ENCODE measurements at places on chromosomes 5 and 9.

DNA sequence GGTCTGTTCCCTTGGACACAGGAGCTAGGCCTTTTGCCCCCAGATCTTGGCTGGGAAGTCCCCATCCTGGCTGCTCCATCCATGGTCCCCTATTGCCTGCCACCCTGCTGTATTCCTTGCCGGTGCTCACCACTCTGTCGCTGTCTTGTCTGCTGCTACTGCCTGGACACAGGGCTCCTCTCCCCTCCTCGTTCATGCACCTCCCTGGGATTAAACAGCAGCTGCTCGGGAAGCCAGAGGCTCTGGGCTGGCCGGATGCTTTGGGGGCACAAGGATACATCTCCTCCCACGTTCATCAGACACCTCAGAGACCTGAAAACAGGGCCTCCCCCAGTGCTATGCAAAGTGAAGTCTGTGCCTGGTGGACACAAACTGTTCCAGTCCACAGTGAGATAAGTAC lies 110.4 kb downstream of the ZNF354C start:
- no peak for DNase-seq

- no peak for DNase-seq
These were observed 21.5 kb upstream of the GDA start for GRCh38 chr9:72127753-72128152.

GRCh38 chr9:71680189-71680980 lies 87.9 kb downstream of the CEMIP2 start:
- DNase-seq, result no peak

GRCh38 chr5:81759632-81760005 lies 8.7 kb upstream of the SSBP2 start:
- DNase-seq, result no peak

DNA sequence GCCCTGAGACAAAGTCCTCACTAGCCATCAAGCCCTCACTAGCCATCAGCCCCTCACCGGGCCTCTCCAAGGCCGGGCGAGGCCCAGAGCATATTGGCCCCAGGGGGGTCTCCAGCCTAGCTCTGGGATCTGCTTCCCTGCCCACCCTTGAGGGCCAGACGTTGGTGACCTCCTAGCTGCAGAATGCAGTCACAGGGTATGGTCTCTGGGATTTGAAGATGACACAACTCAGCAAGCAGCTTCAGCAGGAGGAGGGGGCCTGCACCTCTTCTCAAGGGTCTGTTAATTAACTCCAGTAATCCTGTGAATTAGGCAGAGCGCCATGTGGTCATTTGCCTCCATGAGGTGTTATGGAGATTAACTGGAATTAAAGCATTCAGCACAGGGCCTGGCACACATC lies 116.9 kb upstream of the SPOCK1 start:
- DNase-seq, result no peak

DNA sequence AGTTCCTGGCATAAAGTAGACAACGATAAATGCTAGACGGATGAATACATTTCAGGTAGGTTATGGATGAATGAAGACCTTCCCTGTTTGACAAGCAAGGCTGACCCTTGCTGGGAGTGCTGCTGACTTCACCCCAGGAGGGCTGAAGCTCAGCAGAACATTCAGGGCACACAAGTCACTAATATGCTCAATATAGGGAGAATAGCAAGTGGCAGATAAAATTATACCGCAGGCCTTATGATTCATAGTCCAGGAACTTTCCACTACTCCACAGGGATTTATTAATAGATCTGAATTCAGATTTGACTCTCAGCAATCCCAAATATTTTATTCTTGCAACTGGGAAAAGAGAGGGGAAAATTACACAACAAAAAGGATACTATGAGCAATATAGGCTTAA lies 38.2 kb upstream of the GRAMD2B start:
- DNase-seq, result no peak

GRCh38 chr5:132828846-132829494 lies 1.5 kb downstream of the SHROOM1 start:
- DNase-seq, result no peak

GRCh38 chr9:105883847-105884246 lies 189.5 kb downstream of the TMEM38B start:
- peak; percentile 62 for DNase-seq

DNA sequence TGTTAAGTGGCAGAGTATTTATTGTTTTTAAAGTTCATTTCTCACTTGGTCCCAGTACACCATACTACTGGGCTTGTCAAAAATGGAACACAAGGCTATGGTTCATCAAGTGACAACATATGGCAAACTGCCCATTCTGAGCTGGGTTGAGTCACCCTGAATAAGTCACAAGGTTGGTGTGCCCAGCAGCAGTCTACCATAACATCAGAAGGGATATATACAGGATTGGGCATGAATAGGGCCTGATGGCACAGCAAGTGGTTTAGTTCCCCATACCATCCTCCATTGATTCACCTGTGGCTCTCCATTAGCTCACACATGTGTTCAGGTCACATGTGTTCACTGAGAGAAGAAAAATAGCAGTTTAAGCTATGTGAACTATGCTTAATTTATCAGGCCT lies 249.8 kb upstream of the PRDM9 start:
- no peak for DNase-seq

- no peak for DNase-seq
These were observed 206.1 kb upstream of the ZNF608 start for GRCh38 chr5:124952566-124952965.

DNA sequence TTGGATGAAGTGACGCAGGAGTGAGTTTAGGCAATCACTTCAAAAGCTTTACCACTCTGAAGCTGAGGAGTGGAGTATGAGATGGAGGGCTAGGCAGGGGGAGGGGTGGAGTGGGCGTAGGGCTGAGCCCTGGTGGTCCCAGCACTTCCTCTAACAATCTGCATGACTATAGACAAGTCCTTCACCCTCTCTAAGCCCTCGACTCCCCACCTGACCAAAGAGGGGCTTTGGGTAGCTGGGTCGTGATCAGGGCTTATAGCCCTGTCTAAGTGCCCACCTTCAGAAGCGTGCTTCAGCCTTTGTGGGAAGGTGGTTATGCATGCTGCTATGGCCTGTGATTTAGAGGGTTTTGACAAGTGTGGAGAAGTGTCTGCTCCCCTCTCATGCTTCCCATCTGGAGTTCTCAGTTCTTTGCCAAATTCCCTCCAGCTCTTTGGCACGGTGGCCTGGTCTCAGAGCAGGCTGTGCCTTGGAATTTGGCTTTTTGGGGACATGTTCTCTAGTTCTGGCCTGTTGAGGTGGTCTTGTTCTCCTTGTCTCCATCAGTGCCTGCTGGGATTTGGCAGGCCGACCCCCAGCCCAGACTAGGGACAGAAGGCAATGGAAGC lies 53.0 kb downstream of the ACTBL2 start:
- DNase-seq, result no peak

DNA sequence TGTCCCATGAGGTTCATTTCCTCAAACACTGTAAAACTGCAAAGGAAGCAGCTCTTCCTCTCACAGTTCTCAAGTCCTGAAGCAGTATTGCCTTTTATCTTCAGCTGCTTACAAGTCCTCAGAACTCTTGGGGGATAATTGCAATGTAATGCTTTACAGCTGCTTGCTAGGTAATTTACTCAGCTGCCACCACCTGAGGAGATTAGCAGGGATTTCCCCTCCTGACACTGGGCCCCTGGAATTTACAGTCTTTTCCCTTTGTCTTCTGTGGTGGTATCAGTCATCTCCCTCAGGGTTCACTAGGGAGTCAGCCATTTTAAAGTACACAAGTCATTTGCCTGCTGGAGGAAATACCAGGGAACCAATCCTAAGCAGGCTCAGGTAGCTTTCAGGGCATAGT lies 754.3 kb upstream of the GRAMD2B start:
- no peak for DNase-seq

DNA sequence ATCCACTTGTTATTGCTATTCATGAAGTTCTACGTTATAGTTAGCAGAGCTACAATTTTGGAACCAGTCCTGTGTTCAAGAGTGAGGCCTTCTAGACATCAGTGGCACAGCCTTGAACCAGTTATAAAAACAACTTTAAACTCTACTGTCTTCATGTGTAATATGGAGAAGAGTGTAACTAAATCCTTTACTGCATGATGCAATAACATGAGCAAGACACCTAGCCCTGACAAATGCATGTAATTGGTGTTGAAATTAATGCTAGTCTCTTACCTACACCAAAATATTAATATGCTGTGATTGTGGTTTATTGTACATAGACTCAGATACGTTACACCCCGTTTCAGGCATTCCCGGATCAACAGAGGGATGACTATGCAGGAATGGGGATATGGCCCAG lies 654.6 kb downstream of the IRX1 start:
- no peak for DNase-seq

DNA sequence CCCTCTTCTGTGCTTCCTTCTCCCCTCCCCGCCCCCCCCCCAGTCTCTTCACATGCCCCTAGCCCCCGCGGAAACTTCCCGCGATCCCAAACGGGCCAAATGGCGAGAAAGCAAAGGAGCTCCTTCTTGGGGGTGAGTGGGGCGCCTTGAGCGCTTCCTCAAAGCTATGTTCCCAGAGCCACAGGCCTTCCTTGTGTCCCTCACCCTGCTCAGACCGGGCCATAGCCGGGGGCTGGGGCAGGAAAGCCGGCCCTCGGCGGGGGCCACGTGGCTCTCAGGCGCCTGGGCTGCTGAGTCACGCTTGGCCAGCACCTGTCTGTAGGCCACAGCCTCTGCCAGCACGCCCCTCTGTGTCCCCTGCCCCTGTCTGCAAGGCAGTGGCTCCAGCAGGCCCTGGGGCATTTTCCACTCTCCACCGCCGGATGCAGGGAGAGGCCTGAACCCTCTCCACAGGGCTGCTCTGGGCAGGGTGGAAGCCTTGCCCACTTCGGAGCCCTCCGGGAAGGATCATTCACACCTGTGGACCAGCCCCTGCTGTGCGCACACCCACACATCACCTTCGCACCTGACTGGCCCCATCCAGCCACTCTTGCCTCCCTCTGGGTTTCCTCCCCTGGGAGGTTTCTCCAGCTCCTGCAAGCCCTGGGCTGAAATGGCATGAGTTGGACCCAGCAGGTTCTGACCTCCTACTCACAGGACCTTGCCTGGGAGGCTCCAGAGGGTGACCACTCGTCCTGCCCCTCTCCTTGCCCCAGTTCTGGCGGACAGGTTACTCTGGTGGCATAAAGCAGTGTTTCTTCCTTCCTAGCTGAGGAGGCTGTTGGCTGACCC lies 1.2 kb upstream of the SQSTM1 start:
- DNase-seq, result no peak

DNA sequence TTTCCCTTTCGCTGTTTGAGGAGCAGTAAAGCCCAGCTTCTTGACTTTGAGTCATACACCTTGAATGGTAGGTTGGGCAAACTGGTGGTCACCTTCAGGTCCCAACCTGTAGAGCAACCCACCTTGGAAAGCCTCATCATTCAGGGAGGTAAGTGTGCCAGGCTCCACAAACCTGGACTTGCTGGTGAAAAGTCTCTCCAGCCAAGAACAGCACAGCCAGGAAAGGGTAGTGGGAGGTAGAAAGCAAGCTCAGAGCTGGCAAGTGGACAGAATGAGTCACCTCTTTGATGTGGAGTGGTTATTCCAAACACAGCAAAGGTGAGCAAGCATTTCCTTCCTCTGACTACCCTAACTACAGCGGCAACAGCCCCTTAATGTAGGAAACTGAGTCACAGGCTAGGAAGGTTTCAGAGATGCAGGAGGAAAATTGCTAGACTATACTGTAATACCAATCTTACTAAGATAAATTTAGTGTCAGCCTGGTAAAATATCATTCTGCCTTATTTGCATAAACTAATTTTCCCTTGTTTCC lies 117.5 kb upstream of the MTAP start:
- peak; percentile 65 for DNase-seq

GRCh38 chr5:142222225-142222865 lies 102.5 kb downstream of the SPRY4 start:
- DNase-seq, result no peak

- no peak for DNase-seq
These were observed 59.6 kb downstream of the ARHGAP26 start for GRCh38 chr5:142829801-142830220.

Measured in activated CD4-positive, alpha-beta T cell treated with anti-CD3 and anti-CD28 coated beads, Interleukin-2, amount 50 U/mL, for 16 hours (primary cell).